ENCODE measurements at places on chromosomes 4 and X.

DNA sequence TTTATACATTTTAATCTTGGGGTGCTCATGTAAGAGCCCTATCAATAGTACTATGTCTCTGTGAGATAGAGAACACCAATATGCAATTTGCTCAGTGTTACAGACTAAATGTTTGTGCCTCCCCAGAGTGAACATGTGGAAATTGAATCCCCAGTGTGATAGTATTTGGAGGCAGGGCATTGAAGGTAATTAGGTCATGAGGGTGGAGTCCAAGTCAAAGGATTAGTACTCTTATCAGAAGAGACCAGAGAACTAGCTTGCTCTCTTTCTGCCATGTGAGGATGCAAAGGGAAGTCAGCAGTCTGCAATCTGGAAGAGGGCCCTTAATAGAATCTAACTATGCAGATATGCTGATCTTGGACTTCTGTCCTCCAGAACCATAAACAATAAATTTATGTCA is 1317.0 kb downstream of the STIM2 start:
- no peak for DNase-seq

DNA sequence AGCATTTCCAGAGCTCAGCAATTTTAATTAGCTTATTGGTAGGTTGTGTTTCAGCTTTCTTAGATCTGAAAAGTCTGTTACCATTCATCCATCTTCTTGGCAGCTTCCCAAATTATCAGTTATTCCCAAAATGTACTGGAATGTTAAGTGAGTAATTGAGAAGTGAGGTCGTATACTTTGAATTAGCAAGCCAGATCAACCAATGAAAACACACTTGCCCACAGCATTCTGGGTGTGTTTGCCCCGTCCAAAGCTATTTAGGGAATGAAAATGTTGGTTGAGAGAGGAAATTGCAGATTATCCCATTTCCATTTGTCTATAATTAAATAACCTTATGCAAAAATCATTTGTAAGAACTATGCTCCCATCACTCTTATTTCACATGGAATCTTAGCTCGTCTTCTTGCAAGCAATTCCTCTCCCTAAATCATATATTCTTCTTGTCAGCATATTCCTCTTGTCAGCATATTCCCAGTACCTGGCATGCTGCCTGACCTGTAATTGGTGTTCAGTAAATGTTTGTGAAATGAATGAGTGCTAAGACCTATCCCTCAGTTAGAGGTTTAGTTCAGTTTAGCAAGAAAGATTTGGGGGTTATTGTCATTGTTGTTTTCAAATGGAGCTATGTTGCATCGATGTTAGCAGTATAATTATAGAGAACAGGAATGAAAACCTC is 23.3 kb upstream of the ANTXR2 start:
- no peak for DNase-seq

DNA sequence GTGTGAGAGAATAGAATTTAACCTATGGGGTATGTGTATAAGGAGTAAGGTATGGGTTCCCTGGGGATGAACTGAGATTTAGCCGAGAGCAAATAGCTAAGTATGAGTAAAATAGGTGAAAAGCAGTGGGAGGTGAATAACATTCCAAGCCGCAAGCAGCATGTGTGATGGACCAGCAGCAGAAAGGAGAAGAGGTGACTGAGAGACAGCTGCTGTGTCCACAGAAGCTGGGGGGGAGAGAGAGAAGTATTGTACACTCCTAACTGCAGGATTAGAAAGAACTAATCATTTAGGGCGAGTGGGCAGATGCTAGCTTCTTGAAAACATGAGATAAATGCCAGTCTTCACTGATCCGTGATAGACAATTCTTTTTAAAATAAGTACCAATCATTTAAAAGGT is 296.0 kb downstream of the KLHL4 start:
- DNase-seq: no peak

GRCh38 chrX:133921764-133922389 is 63.5 kb downstream of the GPC3 start:
- DNase-seq: peak; percentile 71

DNA sequence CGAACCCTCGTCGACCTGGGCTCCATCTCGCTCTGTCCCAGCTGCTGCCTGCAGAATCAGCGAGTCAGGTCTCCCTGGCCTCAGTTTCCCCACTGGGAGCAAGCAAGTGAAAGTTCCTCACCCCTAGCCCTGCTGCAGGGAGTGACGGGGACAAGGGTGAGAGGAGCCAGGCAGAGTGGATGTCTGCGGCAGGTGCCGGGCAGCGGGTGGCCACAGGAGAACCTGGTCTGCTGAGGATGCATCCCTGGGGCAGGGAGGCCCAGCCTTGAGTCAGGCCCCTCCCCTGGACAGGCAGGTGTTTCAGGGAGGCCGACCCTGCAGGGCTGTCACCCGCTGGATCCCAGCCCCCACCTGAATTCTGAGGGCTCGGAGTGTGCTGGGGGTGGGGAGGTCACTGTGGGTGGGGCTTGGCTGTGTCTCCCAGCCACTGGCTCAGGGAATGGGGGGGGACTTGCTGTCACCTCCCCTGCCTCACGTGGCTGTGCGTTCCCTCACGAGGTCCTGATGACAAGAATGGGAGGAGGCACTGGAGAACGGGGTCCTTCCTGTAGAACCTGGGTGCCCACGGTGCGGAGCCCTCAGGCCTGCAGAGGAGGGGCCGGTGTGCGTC is 33.2 kb downstream of the LRPAP1 start:
- no peak for DNase-seq

DNA sequence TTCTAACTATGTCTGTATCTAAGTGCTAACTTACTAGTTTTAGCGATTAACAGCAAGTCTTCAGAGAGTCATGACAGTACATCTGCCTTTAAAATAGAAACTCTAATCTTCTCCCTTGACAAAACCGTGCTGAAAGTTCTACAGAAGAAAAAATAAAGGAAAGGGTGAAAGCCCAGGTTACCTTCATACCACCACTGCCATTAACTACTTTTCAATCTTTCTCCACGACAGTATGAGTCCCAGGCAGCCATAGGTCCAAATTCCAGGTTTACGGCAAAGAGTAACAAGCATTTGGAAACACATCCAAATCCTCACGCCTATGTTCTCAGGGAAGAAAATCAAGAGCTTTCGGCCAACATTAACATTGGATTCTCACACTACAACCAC is 12.4 kb upstream of the ZCCHC13 start:
- no peak for DNase-seq

DNA sequence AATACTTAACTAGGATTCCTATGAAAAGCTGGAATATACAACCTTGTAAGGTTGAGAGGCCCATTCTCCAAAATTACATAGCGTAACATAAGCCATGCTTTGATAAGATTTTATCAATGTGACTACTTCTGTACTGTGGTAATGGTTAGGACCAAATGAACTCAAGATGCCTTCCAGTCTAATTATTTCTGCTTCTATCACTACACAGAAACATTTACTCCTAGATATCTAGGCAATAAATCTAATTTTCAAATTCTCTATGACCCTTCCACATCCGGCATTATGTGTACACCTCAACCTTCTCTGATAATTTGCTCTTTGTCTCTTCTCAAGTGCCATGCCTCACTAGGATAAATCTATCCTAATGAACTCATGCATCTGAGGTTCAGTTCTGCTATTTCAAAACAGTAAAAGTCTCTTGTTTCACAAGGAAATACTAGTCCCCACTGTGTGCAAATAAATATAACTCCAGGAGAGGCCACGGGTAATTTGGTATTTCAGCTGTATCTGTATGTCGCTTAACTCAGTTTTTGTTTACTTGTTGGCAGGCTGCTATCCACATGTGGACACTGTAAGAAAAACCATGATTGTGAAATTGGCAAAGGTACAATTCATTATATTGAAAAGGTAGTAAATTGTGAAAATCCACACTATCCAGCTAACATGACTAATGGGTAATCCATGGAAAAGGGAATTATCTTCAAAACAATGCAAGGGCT is 93.3 kb downstream of the PRDM5 start:
- no peak for DNase-seq

- DNase-seq: peak; percentile 23
Measured at GRCh38 chr4:9867751-9868425, 86.5 kb downstream of the DRD5 start.

GRCh38 chr4:13872155-13872554 is 244.6 kb upstream of the BOD1L1 start:
- DNase-seq: no peak

DNA sequence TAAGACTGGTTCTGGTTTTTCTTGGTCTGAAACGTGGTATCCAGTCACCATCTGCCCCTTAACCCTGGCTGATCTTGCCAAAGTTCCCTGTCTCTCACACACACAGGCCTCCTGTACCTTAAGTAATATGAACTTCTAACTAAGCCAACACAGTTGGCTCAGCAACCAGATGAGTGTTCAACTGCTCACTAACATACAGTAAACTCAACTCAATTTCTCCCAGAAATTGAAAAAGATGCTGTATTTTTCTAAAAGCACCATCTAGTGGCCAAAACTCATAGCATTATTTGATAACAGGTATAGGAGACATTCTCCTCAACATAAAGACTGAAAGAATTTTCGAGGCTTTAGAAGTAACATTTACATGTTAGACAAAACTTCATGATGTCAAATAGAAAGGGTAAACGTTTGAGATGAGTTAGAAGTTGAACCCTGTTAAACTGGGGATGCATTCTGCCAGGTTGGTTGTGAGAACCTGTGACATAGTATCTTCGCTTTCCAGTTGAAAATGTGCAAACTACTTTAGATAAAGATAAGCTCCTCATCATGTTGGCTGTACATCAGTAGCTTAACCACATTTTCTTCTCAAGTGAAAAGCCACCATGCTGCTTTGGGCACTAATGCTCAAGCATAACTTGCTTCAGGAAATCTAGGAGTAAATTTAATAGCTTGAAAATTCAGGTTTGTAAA is 31.2 kb downstream of the CCNI start:
- DNase-seq: no peak

DNA sequence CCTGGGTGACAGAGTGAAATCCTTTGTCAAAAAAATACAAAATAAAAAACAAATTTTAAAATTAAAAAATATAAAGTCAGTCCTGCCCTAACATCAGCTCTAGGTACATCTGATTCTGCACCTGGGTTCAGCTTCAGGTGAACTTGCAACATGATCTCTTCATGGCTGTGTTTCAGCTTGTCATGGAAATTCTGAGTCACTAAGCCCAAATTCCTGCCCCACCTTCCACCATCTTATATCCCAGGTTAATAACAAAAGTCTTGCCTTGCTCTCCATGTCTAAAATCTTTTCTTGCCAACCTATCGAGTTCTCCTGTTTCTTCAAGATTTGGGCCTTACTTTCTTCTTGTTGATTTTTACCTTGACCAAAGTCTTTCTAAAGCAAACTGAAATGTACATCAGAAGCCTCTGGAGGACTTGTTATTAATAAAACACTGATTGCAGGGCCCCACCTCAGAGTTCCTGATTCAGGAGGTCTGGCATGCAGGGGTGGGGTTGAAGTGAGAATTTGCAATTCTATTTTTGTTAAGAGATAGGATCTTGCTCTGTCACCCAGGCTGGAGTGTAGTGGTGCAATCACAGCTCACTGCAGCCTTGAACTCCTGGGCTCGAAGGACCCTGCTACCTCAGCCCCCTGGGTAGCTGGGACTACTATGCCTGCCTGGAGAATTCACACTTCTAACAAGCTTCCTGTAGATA is 125.8 kb upstream of the VCX3A start:
- DNase-seq: no peak

DNA sequence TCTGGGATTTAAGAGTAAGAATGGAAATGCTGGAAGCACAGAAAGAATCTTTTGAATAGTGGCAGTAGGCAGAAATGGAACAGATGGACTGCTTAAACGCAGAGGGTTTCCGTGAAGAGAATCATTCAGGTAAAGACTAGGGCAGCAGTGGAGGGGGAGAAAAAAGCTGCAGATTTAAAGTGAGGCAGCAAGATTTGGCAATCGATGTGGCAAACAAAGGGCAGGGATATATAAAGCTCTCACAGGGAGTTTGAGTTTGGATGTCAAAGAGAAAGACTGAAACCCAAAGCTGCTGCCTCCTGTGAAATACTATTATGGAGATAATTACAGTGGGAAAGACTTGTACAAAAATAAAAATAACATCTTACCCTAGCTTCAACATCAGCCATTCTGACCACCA is 384.0 kb downstream of the CENPC start:
- DNase-seq: no peak

DNA sequence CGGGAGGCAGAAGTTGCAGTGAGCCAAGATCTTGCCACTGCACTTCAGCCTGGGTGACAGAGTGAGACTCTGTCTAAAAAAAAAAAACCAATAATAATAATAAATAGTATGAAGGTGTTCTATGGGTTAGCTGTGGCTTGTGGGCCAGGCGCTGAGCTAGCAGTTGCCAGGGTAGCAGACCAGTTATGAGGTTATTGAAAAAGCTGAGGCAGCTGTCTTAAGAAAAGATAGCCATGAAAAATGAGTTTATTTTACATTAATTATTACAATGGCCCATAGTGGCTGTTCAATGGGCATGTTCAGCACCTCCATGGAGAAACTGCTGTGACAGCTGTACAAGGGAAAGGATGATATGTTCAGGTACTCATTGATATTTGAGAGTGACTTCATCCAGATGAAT is 13.3 kb upstream of the HSD17B10 start:
- DNase-seq: no peak

DNA sequence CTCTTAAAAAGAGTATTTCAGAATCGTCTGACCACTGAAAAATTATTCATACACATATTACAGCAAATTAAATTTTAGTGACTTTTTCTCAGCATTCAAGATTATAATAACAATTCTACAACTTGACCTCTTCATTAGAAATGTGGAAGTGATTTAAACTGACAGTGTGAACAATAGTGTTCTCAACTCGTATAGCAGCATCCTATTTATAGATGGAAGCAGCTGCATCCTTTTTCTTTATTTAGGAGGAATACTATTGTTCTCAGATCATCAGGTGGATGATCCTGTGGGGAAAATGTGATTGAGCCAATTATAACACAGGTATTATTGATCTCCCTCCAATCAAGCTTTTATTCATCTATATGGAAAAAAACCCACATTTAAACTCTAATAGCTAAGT is 56.7 kb downstream of the RAPGEF2 start:
- no peak for DNase-seq

GRCh38 chr4:88729146-88729760 is 31.6 kb upstream of the NAP1L5 start:
- DNase-seq: no peak

DNA sequence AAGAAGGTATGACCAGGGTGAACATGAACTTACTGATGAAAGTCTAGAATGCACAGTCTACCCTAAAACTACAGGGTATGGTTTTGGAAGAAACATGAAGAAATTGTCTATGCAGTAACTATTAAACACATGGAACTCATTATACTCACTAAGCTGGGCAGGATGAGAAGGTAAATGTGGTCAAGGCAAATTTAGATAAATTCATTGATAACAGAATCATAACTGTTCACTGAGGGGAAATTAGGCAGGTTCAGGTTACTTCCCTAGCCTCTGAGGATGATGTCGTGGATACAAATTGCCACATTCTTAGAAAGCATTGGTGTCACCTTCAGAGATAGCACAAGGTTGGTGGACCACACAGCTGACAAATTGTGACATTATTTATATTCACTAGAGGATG is 40.4 kb upstream of the MID1IP1 start:
- DNase-seq: no peak

GRCh38 chr4:169741569-169741968 is 16.2 kb downstream of the HPF1 start:
- DNase-seq: no peak
